Stromal cell of bone marrow (primary cell): ENCODE measurements at places on chromosomes 2 and 18.

DNA sequence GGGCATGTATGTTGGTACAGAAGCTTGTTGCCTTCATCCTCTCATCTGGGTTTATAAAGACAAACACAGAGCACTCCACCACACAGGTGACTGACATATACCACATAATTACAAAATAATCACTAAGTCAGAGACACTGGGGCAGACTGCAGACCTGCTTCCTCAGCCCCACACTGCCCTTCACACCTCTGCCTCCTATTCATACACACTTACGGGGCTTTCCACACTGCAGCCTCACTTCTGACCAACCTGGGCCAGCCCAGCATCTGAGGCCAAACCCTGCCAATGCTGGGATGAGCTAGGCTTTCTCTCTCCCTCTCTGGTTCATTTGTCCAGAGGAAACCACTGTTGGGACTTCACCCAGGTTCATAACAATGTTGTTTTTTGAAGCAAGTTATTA, 4.5 kb downstream of the EMX1 start:
- DNase-seq, result no peak

- no peak for DNase-seq
Observed at GRCh38 chr2:134278553-134278952, 24.7 kb downstream of the MGAT5 start.

DNA sequence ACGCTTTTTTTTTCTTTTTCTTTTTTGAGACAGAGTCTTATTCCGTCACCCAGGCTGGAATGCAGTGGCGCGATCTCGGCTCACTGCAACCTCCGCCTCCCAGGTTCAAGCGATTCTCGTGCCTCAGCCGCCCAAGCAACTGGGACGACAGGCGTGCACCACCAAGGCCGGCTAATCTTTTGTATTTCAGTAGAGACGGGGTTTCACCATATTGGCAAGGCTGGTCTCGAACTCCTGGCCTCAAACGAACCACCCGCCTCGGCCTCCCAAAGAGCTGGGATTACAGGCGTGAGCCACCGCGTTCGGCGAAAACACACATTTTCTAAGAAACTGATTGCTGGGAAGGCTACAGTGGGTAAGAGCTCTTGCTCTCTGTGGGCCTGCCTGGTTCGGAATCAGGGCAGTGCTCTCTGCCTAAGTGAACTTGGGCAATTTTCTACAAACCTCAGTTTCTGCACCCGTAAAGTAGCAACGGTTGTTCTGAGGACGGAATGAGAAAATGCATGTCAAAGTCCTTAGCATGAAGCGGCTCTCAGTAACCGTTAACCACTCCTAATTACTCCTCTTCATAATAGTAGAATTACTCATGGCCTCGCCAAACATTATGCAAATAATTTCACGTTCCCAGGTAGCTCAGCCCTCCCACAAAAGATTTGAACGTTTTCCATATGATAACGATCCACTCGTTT, 1.0 kb upstream of the PMAIP1 start:
- DNase-seq, result no peak

DNA sequence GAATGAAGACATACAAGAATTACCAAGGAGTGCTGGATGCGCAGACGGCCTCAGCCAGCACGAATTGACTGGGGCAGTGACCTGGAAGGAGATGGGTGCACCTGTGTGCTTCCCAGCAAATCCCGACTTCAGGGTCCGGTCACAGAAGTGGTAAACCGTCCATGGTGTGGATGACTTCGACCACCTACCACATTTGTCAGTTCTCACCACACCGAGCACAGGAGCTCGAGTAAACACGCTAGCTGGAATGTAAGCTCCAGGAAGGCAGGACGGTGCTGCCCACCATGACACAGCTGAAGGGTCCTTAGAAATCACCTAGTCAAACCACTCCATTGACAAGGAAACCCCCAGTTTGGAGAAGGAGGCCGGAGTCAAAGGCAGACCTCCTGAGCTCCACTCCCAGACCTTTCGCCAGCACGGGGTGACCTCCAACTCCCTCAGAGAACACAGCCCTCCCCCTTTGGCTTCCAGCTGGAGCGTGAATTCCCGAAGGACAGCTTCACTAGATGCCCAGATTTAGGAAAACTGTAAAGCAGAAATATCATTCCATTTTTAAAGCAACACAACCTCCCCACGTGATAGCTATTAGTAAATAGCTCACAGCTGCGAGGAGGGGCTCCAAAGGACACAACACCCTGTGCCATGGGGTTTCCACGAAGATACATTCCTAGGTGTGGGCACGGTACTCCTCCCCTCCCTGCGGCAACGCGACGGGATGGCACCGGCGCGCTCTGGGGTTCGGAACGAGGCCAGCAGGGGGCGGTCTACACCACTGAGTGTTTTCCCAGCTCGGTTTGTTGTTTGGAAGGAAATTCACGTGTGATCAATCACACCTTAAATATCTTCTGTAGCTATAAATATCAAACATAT, 34.1 kb upstream of the GNAL start:
- DNase-seq, result peak; percentile 8

DNA sequence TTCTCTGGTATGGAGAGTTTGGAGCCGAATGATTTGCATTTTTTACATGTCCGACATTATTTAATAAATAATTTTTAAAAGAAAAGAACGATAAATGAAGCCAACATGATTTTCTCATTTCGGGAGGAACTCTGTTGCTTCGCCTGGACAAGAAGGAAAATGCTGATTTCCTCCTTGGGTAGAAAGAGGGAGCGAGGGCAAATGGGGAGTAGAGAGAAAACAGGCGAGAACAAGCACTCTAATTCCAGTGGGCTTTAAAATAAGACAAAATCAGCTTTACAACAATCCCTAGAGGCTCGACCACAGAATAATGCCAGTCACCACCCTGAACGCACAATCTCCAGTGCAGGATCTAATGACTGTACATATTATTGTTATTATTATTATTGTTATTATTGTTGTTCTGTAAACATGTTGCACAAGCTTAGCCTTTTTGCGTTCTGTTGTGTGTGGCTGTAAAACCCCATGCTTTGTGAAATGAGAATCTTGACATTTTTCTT, 3.7 kb downstream of the DLX1 start:
- DNase-seq, result no peak

GRCh38 chr2:48015421-48015820, 109.1 kb upstream of the FBXO11 start:
- no peak for DNase-seq

DNA sequence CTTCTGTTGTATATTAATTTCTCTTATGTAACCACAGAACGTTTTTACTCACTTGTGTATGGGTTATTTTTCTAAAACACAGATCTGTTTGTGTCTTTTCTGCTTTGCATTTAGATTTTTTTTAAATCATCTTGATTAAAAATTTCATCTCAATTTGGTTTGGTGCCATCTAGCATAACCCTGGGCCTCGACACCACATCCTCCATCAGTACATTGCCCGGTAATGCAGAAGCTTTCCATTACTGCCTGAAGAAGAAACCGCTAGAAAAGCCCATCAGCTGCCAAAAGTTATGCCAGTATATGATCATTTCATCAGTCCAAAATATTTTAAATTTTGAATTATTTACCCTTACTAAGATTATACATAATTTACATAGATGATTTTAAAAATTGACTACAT, 26.2 kb downstream of the MAPRE2 start:
- DNase-seq, result no peak
